ENCODE measurements at places on chromosomes 3 and 15.

DNA sequence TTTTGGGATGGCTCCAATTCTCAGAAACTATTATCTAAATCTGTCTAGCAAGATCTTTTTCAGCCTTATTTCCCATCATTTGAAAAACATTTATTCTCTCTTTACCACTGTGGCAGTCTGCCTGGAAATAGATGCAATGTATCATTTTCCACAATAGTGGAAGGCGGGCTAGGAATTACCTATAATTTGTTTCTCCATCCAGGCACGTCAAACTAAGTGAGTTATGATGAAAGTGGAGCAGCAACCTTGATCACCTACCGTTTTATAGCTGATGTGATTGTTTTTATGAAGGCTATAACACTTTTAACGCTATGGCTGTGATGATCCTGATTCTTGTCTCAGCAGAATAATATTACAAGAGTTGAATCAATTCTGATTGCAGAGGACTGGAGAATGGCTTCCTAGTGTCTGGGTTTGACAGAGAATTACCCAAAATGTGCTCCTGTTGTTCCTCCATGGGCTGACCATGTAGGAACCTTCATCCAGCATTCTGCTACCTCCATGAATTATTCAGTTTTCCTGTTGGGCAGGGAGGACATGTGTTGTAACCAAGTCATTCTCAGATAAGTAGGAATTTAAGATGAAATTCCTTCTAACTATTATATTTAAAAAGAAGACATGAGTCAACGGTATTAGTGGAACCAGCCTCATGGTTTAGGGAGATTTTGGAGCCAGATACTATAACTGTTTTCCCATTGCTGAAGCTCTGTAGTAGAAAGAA lies 231.5 kb upstream of the SGO1 start:
- DNase-seq = no peak

DNA sequence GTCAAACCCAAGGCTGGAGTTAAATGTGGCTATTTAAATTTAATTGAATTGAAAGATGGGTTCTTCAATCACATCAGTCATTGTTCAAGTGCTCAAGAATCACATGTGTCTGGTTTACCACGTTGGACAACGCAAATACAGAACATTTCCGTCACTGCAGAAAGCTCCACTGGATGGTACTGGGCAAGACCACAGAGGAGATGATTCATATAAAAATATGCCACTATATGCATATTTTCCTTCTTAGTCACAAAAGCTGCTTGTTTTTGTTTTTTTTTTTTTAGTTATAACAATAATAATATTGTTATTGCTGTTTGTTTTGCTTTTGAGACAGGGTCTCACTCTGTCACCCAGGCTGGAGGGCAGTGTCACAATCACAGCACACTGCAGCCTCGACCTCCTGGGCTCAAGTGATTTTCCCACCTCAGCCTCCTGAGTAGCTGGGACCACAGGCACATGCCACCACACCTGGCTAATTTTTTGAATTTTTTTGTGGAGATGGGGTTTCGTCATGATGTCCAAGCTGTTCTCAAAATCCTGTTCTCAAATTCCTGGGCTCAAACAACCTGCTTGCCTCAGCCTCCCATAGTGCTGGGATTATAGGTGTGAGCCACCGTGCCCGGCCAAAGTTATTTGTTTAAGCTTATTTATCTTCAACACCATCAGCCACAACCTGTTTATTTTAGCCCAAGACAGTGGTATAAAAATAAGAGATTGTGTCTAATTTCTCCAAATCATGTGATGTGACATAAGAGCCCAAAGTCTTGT lies 19.4 kb downstream of the RTP3 start:
- peak; percentile 79 for DNase-seq

DNA sequence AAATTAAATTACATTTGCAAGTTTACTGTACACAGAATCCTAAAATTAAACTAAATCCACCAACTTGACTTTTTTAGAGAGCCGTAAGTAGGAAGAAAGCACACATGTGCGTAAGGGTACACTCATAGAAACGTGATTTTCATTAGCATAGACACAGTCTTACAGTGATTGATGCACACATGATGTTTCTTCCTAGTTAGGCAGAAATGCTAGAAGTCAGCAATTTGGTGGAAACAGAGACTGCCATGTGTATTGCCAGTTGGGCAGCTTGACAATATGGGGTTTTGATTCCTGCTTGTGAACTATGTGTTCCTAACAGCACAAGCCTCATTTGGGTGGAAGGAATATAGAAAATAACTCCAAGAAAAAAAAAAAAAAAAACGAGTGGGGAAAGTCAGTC lies 878.5 kb downstream of the ROBO1 start:
- DNase-seq = no peak

DNA sequence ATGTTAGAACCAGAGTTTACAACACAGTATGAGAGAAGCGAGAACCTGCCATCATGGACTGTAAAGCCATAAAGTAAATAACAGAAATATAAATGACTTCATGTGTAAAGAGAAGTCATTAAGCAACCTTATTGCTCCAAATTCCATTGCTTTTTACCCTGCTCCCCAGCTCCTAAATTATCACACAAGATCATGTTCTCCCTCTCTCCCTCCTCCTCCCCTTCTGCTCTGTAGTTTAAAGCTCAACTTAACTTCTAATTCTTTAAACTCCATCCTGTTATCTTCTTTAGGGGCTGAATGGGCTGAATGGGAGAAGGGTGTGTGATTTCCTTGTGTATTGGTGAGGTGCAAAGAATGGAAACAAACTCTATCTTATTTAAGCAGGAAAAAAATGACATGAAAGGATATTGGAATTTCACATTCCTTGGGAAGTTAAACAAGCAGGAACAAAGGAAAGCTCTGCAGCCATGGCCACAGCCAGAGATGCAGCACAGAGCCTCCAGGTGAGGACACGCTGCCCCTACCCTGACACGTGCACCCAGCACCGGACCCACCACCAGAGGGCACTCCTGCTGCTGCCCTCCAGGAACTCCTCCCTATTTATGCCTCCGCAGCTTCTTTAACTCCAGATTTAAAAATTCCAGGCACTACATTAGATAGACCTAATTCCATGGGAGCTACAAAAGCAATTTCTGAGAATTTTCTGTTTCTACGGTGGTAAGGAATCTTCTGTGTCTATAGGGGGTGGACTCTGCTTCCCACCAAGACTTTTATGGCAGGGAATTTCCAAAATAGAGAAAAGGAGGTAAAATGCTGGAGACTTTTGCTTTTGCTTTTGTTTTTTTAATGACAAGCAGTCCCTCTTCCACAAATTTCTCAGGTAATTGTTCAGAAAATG lies 76.9 kb upstream of the ABI3BP start:
- peak; percentile 15 for DNase-seq

GRCh38 chr3:59270209-59270608 lies 220.4 kb upstream of the CFAP20DC start:
- DNase-seq = no peak

GRCh38 chr3:181328346-181328745 lies 338.8 kb upstream of the DNAJC19 start:
- no peak for DNase-seq

GRCh38 chr3:160409812-160410610 lies 10.6 kb downstream of the SMC4 start:
- no peak for DNase-seq

DNA sequence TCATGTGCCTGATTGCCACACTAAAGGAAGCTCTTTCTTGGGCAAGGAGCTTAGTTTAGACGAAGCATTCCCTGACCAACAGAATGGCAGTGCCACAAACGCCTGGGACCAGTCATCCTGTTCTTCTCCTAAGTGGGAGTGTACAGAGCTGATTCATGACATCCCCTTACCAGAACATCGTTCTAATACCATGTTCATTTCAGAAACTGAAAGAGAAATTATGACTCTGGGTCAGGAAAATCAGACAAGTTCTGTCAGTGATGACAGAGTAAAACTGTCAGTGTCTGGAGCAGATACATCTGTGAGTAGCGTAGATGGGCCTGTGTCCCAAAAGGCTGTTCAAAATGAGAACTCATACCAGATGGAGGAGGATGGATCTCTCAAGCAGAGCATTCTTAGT lies 18.4 kb downstream of the SENP5 start:
- DNase-seq = no peak

DNA sequence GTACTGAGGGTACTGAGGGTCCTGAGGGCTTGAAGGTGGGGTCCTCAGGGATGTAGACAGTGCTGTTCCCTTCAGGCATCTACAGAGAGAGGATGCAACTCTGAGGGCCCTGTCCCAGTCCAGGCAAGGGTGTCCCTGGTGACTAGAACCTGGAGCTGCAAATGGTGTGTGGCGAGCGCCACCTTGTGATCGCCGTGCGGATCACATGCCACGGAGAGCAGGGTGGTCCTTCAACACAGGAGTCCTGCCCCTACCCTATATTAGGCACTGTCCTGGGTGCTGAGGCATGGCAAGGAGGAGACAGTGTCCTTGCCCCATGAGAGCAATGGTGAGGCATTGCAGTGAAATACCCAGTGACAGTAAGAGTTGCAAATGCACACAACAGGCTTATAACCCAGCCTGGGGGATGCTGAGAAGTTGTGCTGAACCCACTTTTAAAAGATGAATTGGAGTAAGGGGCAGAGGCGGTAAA lies 23.6 kb downstream of the RHCG start:
- DNase-seq = peak; percentile 49

GRCh38 chr15:83733206-83733605 lies 79.3 kb downstream of the ADAMTSL3 start:
- DNase-seq = peak; percentile 93

- no peak for DNase-seq
These were observed 284.8 kb downstream of the GBE1 start for GRCh38 chr3:81476692-81477091.

GRCh38 chr3:149486726-149487125 lies 12.2 kb downstream of the TM4SF4 start:
- DNase-seq = no peak

GRCh38 chr15:41490355-41490754 lies 3.3 kb upstream of the ITPKA start:
- peak; percentile 95 for DNase-seq

GRCh38 chr15:98154863-98155262 lies 194.4 kb downstream of the ARRDC4 start:
- peak; percentile 97 for DNase-seq

DNA sequence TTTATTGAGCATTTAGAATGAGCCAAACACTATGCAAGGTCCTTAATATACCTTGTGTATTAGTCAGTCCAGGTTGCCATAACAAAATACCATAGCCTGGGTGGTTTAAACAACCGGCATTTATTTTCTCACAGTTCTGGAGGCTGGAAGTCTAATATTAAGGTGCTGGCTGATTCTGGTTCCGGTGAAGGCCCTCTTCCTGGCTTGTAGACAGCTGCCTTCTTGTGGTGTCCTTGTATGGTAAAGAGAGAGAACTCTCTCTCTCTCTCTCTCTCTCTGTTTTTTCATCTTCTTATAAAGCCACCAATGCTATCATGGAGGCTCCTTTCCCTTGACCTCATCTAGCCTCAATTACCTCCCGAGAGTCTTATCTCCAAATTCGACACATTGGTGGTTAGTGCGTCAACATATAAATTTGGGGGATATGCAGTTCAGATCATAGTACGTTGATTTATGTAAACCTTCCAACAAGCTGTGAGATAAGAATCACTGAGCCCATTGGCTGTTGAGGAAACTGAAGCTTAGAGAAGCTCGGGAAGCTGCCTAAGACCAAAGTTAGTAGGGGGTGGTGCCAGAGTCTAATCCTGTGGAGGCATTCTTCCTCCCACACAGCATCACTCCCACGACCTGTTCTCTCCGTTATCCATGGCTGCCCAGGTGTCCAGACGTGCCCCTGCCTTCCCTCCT lies 298.0 kb upstream of the PROK2 start:
- DNase-seq = no peak

DNA sequence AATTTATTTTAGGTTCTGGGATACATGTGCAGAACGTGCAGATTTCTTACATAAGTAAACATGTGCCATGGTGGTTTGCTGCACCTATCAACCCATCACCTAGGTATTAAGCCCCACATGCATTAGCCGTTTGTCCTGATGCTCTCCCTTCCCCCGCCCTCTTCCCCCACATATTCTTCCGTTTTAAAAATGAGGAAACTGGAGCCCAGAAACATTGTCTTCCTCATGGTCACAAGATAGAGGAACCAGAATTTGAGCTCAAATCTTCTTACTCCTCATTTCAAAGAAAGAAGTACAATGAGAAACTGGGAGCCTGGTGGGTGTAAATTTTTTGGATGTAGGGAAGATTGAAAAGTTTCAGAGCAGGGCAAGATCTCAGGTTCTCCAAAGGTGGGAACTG lies 56.1 kb upstream of the USP3 start:
- DNase-seq = no peak

DNA sequence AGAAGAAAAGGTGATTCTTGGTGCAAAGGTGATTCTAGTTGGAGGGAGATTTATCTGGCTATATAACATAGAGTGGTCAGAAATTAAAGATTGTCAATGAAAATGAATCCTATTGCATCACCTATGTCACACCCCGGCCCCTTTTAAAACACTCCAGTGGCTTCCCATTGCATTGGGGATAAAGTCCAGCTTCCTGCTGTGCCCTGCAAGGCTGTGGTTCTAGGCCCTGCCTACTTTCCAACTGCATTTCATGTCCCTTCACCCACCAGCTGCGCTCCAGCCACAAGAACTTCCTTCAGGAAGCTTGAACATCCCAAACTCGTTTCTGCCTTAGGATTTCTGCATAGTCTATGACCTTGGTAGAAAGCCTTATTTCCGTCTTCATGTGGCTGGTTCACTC lies 118.7 kb upstream of the UMPS start:
- no peak for DNase-seq

DNA sequence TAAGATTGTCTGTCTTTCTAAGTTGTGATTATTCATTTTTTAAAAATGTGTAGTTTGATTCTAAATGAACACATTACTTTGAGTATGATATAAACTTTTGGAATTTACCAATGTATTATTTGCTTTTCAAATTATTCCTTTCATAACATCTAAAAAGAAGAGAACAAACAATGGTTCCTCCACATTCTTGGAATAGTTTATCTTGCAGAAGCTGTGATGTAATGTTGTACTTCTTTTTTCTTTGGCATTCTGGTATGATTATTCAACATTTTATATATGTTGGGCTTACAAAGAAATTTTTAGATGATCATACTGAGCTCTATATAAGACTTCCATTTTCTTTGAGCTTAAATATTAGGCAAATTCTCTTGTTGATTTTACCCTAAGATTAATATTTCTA lies 419.2 kb downstream of the DIPK2A start:
- no peak for DNase-seq

DNA sequence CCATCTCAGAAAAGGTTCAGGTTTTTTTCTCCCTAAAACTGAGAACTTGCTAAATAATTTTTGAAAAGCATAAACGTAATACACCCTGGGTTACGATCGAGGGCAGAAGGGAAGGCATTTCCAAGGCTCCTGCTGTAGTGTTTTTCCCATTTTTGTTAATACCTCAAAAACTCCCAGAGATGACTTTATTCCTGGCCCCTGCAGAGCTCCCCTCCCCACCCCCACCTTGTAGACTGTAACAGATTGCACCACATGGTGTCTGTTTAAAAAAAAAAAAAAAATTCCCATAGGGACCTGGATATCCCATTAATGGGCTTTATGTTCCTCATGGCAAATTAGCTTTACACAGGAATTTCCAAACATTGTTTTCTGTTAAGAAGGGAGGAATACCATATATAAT lies 38.2 kb downstream of the FEZF2 start:
- no peak for DNase-seq

DNA sequence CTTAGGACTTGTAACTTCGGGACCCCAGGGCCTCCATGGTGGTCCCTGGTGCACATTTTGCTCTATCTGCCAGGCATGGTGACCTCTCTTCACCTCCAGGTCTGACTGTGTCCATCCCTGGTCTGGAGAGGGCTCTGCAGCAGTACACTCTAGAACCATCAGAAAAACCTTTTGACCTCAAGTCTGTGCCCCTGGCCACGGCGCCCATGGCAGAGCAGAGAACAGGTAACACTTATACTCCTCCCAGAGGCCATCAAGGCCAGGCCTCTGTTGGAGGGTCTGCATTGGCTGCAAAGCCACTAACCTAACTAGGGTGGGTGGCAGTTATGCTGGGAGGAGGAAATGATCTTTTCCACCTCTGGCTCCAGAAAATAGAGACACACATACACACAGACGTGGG lies 10.3 kb upstream of the HMCES start:
- DNase-seq = no peak
